Stimulated activated CD4-positive, alpha-beta T cell treated with anti-CD3 and anti-CD28 coated beads, Interleukin-4, amount 100 ng/mL, for 24 hours (primary cell): ENCODE measurements at places on chromosomes 13 and 19.

DNA sequence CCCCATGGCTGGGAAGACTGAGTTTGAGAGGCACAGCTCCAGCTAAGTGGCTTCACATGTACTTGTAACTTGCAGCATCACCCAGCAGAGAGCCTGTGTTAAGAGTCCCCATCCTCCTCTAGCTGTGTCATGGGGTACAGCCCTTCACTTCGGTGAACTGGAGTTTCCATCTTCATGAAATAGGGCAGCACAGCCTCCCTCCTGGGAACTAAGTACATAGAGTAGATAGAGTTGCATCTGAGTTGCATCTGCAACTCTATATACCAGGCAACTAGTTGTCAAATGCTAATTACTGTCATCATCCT is 1.2 kb downstream of the PRDX2 start:
- no peak for DNase-seq

GRCh38 chr13:110277357-110277975 is 29.5 kb downstream of the COL4A1 start:
- no peak for DNase-seq

GRCh38 chr13:101053301-101054093 is 362.8 kb downstream of the NALCN start:
- DNase-seq, result no peak

GRCh38 chr19:19040417-19040816 is 7.0 kb downstream of the ARMC6 start:
- no peak for DNase-seq

GRCh38 chr19:14082675-14082960 is 3.0 kb downstream of the C19orf67 start:
- no peak for DNase-seq

- no peak for DNase-seq
Measured at GRCh38 chr13:81874681-81875661, 1534.0 kb upstream of the SPRY2 start.

DNA sequence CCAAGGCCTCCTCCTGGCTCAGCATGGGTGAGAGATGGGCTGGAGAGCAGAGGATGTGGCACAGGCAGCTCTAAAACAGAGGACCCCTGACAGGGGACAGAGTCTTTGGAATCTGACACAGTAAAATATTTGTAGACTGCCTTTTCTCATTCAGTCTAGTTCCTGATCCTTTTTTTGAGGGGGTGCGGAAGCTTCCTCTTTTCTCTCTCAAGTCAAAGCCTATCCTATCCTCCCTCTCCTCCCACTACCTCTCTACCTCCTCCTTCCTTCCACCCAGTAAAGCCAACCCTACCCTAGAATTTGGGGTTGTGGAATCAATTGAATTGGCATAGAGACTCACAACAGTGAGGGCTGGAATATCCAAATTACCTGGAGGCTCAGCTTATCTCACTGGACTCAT is 82.0 kb downstream of the TEX26 start:
- no peak for DNase-seq

- DNase-seq, result peak; percentile 33
Measured at GRCh38 chr19:3687774-3688706, 12.2 kb downstream of the PIP5K1C start.

GRCh38 chr13:30431269-30431940 is 9.1 kb downstream of the UBE2L5 start:
- DNase-seq, result no peak

- DNase-seq, result no peak
Measured at GRCh38 chr19:54399189-54399588, 16.1 kb upstream of the TTYH1 start.

DNA sequence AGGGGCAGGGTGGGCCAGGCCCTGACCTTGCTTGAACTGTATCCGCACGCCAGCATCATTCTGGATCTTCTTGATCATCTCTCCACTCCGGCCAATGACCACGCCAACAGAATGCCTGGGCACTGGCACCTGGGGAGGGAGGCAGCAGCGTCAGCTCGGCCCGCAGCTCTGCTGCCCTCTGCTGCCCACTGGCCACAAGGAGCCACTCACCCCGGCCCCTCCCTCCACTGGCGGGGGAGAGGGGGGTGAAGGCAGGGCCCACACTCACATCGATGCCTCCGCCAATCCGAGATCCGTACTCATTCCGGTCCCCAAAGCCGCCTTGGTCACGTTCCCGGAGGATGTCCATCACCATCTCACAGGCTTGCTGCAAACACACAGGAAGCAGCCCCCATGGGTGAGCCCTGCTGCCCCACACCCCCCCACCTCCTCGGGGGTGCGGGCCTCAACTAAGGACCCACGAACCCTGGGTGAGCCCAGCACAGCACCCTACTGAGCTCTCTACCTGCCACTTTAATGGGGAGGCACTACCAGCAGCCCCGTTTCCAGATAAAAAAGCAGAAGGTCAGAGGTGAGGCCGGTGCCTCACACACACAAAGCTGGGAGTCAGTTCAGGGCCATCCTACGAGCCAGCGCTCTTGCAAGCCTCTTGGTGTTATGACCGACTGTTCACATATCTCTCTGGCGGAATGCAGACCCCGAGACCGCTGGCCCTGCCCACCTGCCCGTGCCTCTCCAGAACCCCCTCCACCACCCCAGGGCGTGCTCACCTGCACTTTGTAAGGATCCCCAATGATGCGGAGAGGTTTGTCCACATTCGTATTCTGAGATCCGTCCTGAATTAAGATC is 6.7 kb downstream of the KHSRP start:
- DNase-seq, result no peak

DNA sequence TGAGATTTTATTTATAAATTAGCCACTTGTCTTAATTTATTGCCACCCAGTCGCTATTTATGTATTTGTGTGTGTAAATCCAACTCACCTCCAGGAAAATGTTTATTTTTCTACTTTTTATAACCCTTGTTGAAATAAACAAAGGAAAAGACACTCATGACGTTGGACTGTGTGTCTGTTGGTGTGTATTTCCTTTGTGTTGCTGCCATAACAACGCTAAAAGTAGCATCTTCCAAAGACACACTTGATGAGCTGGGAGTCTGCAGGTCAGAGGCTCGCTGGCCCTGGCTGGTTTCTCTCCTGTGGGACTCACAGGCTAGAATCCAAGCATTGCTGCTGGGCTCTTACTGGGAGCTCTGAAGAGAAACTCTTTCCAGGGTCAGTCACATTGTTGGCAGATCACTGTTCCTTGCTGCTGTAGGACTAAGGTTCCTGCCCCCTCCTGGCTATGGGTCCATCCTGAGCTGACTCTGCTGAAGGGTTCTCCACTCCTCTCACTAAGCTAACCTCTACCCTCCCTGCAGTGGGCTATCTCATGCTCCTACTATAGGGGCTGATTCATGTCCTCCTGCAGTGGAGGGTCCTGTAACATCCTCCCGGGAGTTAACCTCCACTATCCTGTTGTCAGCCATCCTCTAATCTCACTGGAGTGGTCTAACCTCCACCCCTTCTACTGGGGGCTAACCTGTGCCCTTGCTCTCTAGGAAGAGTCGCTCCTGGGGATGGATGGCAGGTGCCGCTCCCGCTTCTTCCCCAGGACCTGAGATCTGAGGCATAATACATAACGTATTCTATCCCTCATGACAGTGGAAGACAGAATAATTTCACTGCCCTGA is 2.1 kb downstream of the IFNL2 start:
- DNase-seq, result no peak

DNA sequence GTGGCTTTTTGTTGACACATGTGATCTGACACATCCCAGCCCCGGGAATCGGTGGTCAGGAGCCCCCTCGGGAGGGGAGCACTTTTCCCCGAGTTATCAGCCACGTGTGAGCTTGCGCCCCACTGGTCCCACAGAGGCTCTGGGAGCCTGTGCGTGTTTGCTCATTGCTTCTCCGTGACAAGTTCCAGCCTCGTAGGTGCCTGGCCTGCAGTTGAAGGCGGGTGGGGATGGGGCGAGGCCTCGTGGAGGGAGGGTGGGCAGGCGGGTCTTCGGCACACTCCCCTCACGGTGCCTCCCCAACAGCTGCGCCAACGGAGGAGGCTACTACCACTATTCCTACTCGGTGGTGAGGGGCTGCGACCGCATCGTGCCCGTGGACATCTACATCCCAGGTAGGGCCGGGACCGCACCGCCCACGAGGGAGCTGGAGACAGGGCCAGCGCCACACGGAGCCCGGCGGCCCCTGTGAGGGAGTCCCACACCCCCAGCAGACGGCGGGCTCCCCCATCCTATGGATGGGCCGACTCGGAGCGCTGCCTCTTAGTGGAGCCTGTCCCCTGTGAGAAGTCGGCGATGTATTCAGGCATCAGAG is 8.3 kb downstream of the GAMT start:
- no peak for DNase-seq

- no peak for DNase-seq
Measured at GRCh38 chr13:109043636-109044035, 414.2 kb downstream of the MYO16 start.

DNA sequence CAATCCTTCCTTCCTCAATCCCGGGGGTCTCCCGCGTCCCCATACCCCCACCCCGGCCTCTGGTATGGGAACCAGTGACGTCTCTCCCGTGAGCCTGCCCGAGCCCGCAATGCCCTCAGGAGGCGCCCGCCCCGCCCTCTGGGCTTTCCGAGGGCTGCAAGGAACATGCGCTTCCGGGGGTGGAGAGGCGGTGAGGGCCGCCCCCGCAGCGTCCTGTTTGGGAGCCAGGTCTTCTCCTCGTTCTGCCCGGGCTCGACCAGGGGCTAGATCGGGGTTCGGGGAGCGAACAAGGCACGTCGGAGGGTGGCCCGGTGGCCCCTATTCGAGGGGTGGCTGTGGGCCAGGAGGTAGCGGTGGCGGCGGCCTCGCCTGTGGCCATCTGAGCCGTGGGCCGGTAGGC is 6.6 kb upstream of the TEX101 start:
- DNase-seq, result no peak

DNA sequence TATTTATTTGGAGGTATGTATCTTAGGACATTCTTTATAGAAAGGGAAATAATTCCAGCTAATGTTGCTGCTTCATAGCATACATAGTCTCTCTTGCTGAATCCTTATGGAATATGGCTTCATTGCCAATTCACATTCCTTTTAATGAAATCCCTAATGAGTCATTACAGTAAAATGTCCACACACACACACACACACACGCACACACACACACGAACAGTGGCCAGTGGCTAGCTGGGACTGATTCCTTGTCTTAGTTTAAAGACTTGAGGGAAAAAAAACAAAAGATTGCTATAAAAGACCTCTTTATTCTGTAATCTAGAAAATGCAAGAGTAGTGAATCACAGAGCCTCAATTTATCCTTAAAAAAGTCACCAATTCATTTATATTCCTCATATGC is 301.6 kb downstream of the SLITRK6 start:
- no peak for DNase-seq

DNA sequence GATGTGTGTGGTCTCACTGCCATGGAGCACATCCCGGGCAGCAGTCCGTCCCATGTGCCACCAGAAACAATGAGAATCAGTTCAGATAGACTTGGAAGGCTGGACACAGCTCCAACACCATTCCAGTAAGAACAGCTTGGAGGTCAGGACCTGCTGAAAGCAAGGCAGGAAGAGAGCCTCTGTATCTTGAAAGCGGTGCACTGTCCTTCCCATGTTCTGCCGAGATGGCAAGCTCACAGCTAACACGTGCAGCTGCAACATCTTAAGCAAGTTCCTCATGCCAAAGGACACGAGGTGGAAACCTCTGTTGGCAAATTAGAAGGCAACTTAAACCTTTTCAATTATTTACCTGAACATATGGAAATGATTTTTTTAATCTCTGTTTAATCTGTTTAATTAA is 175.4 kb downstream of the DLEU7 start:
- DNase-seq, result no peak

GRCh38 chr19:43503501-43504425 is 783 bp downstream of the PHLDB3 start:
- peak; percentile 98 for DNase-seq

DNA sequence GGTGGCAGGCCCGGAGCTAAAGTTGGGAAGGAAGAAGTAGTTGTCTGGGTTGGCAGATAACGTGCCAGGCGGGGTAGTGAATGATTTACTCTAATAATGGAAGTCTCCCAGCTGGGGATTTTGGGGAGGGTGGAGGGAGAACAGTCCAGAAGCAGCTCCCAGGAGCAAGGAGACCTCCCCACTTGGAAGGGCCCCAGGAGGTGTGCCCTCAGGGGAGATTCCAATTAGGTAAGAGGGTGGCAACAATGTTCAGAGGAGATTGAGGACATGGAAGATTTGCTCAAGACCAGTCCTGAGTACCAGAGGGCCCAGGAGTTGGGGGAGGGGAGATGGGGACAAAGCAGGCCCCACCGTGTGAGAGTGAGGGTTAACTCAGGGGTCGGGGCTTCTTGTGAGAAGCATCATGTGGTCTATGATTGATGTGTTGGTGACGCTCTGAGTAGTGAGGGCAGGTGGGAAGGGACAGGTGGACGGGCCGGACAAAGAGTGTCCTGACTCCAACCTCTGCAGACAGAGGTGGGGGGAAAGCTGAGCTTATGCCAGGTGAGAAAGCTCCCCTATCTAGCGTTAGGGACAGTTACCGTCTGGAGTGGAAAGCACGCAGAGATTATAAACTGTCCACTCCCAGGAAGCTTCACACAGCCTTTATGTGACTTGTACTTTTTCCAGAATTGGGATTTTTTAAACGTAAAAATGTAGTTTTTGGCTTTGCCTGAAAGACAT is 3.5 kb downstream of the SPINT2 start:
- no peak for DNase-seq

- no peak for DNase-seq
Measured at GRCh38 chr19:21940684-21941083, 70.1 kb downstream of the ZNF208 start.

GRCh38 chr13:37173214-37173613 is 67.8 kb upstream of the CSNK1A1L start:
- no peak for DNase-seq

DNA sequence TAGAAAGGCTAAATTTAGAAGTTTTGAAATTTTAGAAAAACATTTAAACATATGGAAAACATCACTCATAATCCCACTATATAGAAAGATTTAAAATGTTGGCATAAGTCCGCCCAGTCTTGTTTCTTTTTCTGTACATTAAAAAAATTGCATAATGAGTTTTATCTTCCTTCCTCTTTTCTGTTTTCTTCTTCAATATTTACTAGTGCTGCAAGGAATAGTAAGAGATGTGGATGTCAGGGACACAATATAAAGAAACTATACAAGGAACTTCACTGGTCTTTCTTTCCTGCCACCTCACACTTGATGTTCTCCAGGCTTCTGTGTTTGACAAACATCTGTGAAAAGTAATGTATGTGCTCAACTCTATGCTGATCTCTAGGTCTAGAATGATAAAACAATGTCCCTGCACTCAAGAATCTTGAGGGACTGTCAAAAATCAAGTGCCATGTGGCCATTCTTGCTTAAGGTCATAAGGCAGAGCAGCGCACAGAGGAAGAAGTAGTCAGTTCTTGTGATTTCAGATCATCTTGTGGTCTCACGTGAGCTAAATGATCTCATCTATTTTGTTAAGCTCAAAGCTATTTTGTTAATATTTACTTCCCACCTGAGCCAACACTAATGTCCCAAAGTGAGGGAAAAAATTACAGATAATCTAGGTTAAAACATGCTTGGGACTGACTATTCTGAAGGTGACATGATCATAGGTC is 186.9 kb upstream of the OBI1 start:
- no peak for DNase-seq

DNA sequence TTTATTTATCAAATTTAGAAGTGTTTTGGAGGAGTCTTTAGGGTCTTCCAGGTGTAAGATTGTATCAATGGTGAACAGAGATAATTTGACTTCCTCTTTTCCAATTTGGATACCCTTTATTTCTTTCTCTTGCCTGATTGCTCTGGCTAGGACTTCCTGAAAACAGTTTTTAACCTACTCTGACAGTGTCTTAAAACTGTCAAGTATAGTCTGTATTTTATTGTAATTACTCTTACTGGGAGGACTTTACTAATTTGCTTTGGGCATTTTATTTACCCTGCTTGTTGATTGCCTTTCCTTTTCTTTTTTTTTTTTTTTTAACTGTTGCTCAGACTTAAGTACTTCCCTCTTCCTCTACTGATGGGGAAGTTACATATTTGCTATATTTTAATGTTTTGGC is 81.3 kb downstream of the URI1 start:
- no peak for DNase-seq
